ENCODE measurements at places on chromosomes 1 and 21.

- no peak for DNase-seq
These were observed 8.0 kb downstream of the SMCP start for GRCh38 chr1:152886085-152886484.

- DNase-seq: no peak
These were observed 307.0 kb upstream of the NR5A2 start for GRCh38 chr1:199720496-199720895.

- no peak for DNase-seq
These were observed 20.7 kb upstream of the WNT4 start for GRCh38 chr1:22163564-22163963.

DNA sequence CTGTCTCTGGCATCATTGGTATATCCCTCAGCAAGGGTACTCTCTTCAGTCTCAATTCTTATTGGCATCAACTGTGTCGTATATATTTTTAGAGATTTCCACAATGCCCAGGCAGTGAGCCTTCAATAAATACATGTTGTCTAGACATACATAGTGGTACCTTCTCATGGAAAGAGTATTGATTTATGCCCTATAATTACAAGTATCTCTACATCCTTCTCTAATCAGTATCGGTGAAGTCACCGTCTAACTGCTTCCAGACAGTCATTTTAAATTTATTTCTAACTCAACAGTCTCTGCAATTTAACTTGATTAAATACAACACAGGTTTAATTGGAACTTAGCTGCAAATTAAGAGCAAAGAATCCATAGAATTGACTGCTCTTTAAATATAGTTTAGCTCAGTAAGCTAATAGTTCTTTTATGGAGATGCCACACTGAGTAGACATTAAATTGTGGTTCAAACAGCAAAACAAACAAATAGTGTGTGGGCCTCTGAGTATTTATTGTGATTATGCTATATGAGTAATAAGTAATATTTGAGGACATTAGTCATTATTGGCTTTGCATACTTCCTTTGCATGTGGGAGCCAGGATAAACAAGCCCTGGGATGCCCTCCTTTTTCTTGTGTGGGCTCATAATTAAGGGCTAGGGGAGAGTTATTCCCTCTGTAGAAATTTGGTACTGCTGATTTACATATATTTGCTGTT is 126.9 kb upstream of the DUSP10 start:
- no peak for DNase-seq

DNA sequence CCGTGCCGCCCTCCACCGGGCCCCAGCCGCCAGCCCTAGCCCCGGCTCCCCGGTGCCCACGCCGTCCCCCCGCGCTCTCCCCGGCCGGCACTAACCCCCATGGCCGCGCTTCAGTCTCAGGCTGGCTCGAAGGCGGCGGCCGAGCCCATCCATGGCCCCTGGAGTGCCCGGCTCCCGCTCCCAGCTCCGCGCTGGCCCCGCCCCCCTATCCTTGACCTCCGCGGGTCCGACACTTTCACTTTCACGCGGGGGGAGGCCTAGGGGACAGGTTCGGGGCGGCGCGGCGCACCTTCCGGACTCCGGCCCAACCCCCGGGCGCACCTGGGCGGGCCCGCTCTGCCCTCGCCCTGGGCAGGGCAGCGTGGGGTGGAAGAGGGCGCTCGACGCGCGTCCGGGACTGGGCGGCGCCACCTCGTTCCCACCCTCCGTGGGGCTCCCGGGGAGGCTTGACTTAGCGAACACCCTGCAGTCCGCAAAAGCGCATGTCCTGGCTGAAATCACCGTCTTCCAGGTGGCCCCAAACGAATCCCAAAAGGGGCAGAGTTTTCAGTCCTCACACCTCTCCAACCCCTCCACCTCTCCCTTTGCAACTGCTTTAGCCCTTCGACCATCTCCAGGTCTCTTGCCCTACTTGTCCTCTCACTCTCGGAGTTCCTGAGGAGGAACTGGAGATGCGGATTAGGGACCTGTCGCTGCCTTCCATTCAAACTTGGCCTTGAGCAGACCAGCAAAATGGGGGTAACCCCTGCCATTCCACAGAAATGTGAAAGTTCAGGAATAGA is 3.9 kb upstream of the DENND2D start:
- DNase-seq: peak; percentile 65

DNA sequence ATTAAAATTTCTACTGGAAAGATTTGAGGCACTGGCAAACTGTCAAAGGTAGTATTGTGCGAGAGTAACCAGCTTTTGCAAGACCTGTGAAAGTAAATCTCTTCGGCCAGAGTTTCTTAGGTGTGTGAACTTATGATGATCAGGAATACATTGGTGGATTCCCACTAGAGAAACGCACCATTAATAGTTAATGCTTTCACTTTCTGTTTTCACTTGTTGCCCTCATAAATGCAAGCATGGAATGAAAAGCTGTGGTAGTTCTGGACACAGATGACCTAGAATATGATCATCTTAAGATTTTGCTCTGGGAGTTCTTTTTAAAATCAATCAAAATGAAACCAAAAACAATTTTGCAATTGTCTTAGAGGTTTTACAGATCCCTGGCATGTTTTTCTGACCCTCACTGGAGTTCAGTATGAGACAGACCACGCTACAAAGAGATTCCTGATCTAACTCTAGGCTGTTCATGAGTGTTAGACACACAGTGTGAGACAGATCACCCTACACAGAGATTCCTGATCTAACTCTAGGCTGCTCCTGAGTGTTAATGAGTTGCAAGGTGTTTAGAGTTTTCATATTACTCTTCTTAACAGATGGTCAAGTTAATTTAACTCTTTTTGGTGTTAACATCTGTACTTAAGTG is 98.8 kb downstream of the SDCCAG8 start:
- DNase-seq: no peak

- no peak for DNase-seq
These were observed 288.3 kb downstream of the TM2D1 start for GRCh38 chr1:61436491-61437120.

- no peak for DNase-seq
These were observed 355.9 kb downstream of the PTPRU start for GRCh38 chr1:29592261-29592615.

GRCh38 chr1:52970149-52970548 is 43.1 kb downstream of the SCP2 start:
- no peak for DNase-seq

GRCh38 chr1:247914941-247915662 is 5.0 kb upstream of the OR2T8 start:
- no peak for DNase-seq

GRCh38 chr1:80656014-80656636 is 1144.6 kb upstream of the ADGRL2 start:
- DNase-seq: no peak

- no peak for DNase-seq
These were observed 97.2 kb upstream of the DPYD start for GRCh38 chr1:98018074-98018473.

DNA sequence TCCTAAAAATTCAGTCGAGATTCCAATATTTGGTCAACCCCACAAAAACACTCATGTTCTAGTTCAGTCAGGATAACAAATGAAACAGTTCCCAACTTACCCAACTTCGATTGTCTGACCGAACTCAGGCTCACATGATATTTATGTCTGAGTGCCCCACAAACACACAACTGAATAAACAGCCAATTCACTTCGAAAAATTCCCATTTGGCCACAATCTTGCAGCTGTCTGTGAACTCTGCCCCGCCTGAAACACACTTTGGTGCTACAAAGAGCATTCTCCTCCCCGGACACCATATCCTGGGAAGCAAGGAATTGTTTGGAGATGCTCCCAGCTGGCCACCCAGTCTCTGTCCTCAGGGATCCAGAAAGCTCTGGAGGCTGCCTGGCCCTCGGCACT is 52.9 kb upstream of the SIM2 start:
- DNase-seq: no peak

DNA sequence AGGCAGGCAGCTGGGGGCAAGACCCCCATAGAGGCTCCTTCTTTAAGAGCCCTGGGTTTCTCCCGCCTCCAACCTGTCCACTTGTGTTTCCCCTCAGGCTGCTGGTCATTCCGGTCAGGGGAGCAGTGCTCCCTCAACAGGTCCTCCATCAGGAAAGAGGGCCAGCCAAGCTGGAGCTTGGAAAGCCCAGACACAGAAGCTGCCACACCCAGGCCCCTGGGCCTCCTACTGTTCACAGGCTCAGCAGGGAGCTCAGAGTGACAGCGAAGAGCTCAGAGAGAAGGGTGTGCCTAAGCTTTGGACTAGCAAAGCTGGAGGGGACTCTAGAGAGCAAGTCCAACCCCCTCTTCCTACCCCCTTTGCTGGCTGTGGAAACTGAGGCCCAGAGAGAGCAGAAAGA is 10.3 kb upstream of the CDCP2 start:
- no peak for DNase-seq

GRCh38 chr1:36083635-36084496 is at the start of gene TEKT2:
Gene TEKT2 (plus strand): TSS chr1:36084094. CDS start chr1:36084922, 828 bp downstream.
- DNase-seq: no peak

DNA sequence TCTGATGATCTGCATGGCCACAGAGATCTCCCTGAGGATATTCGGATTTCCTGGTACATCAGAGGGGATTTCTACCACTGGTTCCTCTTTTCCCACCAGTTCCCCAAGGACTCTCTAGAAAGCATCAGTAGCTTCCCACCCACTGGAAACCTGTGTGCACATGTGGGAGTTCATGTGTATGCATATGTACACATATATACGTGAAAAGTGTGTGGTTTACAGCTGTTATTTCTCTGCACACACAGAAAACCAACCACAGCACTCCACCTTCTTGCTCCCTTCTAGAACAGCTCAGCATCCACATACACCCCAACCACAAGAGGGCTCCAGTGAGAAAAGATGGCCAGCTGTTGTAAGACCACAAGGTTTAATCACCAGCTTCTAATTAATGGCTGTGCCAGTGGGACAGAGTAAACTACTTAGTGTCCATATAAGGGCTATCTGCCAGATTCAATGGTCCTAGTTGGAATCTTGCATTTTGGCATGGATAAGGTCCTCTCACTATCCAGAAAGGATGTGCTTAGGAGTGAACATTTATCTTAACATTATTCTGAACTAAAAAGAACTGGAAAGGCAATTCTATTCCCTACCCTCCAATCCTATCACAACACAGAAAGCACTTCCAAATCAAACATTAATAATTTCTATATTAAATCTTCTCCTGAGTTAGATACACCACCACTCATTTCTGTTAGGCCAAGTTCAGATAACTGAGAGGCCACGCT is 24.1 kb downstream of the GPR3 start:
- DNase-seq: peak; percentile 25

GRCh38 chr1:243507672-243508302 is 251.9 kb downstream of the SDCCAG8 start:
- DNase-seq: no peak

DNA sequence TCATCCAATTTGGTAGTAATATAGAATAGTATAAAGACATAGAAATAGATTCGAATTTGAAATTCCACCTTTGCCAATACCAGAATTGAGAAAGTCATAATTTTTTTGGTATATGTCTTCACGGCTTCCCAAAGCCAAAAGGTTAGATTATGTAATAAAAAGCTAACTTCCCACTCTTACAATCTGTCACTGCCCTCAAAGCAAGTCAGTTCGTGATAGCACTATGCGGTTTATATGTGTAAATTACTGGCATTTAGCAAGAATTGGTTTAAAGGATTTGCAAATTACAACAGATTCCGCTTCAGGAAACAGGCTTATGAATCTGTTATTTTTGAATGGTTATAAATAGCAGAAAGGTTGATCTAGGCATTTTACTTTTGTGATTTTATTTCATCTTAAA is 679.4 kb upstream of the ADGRL2 start:
- no peak for DNase-seq

Measured in activated T-cell treated with anti-CD3 and anti-CD28 coated beads for 1 hour (primary cell).